Right ventricle myocardium superior (tissue), 1 donor: ENCODE measurements at places on chromosomes 5 and 9. TPM values are rescaled to one million over a fixed set of nuclear protein-coding genes. Genes with fewer than 3 reads are reported as not detected.

- DNase-seq = no peak
Measured at GRCh38 chr5:67339219-67339767, 142.7 kb upstream of the CD180 start.

DNA sequence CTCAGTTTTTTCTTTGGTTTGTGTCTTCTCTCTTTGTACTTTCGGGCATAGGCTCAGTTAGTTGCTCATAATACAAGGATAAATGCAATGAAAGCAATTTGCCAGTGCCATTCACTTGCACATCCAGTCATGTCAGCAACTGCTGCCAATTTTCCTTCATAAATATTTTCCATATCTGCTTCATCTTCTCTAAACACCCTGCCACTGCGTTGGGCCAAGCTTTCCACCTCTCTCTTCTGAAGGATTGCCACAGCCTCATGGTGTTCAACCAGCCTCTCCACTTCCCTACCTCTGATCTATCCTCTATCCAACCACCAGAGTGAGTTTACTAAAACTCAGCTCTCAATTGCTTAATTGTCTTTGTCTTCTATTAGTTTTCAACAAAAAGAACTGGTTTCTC lies 192.5 kb upstream of the ZNF462 start:
- no peak for DNase-seq

DNA sequence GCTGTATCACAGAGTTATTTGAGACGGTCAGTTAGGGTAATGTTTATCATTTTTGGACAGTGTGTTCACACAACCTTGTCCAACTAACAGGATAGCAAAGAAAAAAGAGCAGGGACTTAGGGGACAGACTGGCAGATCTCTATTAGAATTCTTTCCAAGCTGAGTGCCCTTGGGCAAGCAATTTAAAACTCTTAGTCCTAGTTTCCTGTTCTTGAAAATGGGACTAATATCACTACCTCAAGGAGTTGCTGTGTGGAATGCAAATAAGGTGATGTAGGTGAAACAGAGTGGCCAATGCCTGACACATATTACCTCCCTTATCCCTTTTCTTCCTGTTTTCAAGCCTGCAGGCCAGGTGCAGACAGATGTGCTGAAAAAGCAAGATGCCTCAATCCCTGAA lies 186.7 kb downstream of the PAPPA start:
- DNase-seq = no peak

DNA sequence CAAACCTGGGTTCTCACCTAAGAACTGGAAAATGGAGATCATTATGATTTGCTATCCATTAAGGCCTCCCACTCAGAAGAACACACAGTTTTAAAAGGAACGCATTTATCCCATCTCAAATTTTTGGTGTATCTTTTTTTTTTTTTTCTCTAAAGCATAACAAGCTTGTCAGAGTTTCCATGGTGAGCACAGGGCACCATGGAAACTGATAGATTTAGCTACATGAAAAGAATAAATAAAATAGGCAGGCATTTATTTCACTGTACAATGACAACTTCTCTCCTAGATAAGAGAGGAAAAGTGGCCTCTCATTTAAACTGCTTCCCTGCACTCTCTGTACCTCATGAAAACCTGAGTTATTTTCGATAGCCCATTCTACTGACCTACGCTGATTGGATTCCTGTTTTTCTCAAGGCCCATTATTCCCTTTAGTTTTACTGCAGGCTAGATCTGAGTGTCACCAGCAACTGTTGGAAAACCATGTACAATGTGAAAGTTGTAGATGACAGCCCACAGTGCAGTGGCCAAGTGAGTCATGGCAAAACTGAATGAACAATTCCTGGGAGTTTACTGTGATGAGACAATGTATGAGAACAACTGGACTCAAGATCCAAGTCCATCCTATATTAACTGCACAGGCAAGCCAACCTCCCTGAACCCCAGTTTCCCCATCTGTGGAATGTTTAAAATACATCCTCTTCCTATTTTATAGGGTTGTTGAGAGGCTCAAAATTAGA lies 4.3 kb upstream of the GDA start:
- no peak for DNase-seq

The PCDHGC3 gene
- total RNA-seq = 17.1 TPM

- DNase-seq = no peak
Measured at GRCh38 chr9:103225702-103226646, 230.8 kb downstream of the CYLC2 start.

The DPYSL3 gene
- 20.5 TPM for total RNA-seq

The TRIM32 gene
- total RNA-seq = 15.2 TPM

The HRCT1 gene
- total RNA-seq = 7.4 TPM

The LHX3 gene
- total RNA-seq = not detected

DNA sequence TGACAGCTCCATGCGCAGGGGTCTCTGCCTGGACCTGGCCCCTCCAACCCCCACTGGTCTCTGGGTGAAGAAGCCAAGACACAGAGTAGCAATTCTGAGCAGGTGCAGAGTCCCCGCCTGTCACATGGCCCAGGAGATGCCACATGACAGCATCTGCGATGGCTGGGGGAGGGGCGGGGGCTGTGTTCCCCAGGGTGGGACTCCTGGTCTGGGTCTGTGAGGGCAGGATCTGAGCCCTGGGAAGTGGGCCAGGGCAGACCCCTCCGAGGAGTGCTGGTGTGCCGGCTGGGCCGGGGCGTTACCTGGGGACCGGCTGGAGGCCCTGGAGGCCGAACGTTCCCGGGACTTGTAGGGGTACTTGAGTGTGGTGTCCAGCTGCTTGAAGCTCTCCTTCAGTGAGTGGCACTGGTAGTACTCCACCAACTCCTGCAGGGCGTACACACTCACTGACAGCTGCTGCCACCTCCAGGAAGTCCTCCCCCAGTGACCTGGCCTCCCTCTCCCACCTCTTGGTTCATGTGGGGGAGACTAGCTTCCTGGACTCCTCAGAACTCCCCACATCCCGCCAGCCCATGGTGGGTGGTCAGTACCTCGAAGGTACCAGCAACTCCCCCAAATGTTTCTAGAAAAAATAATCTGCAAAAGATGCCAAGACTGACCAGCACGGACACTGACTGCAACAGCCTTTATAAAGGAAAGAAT lies 32.1 kb upstream of the SARDH start:
- peak; percentile 34 for DNase-seq

The CDKN2B-AS1 gene
- total RNA-seq = not detected

GRCh38 chr9:86968258-86968920 lies 21.1 kb upstream of the GAS1 start:
- DNase-seq = peak; percentile 40

DNA sequence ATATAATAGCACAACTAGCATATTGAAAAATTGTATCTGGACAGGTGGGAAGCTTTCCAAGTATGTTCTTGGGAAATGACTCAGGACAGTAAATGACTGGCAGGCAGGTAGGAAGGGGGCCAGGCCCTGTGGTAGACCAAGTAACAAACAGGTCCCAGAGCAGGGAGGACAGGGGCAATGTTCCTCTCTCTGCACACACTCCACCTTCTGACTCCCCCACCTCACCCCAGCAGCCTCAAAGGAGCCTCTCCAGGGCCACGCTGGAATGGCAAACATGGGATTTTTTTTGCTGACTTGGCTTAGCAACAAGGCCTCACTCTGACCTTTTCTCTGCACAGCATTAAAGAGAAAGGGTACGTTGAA lies 31.1 kb upstream of the IQGAP2 start:
- no peak for DNase-seq

DNA sequence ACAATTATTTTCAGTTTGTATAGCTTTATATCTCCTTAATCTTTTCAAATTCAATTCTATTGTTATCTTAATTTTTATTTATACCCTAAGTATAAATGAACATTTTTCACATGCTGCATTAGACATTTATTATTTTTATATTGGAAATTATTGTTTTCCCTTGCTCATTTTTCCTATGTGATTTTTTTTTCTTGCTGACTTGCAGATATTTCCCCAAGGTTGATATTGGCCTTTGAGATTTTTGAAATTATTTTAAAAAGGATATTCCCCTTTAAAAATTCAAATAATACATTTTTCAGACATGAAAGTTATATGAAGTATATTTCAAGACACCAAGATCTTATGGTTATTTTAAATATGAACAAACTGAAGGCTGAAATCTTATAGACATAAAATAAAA lies 234.2 kb downstream of the TRIM36 start:
- DNase-seq = no peak

The GPBP1 gene
- total RNA-seq = 54.0 TPM

- DNase-seq = no peak
Measured at GRCh38 chr5:180222056-180222455, 13.0 kb upstream of the RASGEF1C start.

DNA sequence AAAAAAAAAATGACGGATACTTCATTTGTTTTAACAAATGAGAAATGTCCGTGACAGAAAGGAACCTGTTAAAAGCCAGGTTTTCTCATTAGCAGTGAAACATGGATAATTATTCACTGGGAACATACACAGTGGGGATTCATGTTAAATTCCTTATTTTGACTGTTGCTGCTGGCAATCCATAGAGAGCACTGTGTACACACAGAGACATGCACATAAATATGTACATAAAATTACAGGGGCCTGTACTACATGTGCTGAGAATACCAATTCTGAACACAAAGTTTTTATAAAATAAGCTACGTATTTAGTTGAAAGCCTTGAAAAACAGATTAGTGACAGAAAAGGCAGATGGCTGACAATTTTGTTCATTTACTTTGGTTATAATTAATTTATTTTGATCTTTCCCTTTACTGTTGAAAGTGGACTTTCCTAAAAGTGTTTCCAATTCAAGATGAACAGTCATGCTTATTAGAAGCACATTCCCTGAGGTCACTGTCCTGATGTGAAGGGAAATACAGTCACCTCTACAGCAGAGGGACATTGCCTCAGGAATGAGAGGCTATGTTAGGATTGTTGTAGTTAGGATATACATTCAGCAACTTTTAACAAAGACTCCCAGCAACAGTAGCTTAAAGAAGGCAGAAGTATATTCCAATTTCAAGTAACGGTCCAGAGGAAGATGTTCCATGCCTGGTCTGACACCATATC lies 166.7 kb downstream of the SAXO1 start:
- DNase-seq = no peak
